ENCODE measurements at places on chromosomes 16 and 17. TPM values are rescaled to one million over a fixed set of nuclear protein-coding genes. Genes with fewer than 3 reads are reported as not detected.

Gene KCNJ18
- not detected for total RNA-seq

Gene CTF1
- total RNA-seq: 4.7 TPM

Gene CHRNE
- 1.2 TPM for total RNA-seq

Gene GSDMA
- total RNA-seq: not detected

Gene HCRT
- total RNA-seq: not detected

Gene CNTD1
- 1.6 TPM for total RNA-seq

Gene NTN3
- total RNA-seq: not detected

Gene KRT12
- total RNA-seq: not detected

DNA sequence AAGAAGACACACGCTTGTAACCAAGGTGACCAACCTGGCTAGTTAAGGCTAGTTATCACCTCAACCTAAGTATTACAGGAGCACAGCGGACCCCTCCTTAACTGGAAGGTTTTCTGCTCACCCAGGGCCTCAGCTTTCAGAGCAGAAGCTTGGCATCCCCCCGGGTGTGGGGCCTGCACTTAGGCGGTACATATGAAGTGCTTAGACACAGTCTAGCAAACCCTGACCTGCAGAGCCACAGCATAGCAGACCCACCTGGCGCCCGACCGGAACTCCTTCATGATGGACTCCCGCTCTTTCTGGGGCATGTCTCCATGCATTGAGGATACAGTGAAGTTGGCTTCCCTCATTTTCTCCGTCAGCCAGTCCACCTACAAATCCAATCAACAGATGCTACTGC, 9.8 kb downstream of the EIF4A3 start:
- no peaks in the 10 kb centered on the region for H3K27me3 ChIP-seq
- H3K4me3 ChIP-seq: no peak overlapping the region
- peaks cover 69% of the 10 kb centered on the region for H3K36me3 ChIP-seq
- DNase-seq: no peak
- no peak overlapping the region for H3K27ac ChIP-seq

- DNase-seq: no peak
- H3K27ac ChIP-seq: no peak overlapping the region
- H3K27me3 ChIP-seq: no peaks in the 10 kb centered on the region
- H3K4me1 ChIP-seq: no peaks in the 10 kb centered on the region
- H3K36me3 ChIP-seq: no peaks in the 10 kb centered on the region
Observed at GRCh38 chr17:50076591-50077235, 18.4 kb upstream of the PDK2 start.

GRCh38 chr17:21125862-21126261, 902 bp upstream of the DHRS7B start:
- no peak for DNase-seq
- H3K27ac ChIP-seq: no peak overlapping the region
- H3K27me3 ChIP-seq: no peaks in the 10 kb centered on the region
- H3K4me3 ChIP-seq: no peak overlapping the region
- no peaks in the 10 kb centered on the region for H3K36me3 ChIP-seq
- no peaks in the 10 kb centered on the region for H3K4me1 ChIP-seq
